Eye (tissue), 1 donor: ENCODE measurements at places on chromosomes 5 and 9.
A peak's percentile ranks its signal among the peaks of the same experiment; 100 is the strongest.

DNA sequence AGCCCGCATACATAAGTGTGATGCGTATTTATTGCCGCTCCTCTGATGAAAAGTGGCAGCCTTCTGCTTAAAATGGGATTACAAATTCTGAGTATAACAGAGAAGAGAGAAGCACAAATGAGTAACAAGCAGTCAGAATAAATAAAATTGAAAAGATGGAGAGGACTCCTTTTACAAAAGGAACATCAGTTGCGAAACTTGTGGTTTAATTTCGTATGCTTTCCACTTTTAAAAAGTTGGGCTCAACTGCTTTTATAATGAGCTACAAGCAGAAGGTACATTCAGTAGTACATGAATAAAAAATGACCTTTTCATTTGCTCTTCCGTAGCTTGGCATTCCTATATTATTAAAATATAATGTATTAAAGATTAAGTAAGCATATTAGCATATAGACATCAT lies 320.0 kb downstream of the FBXL17 start:
- DNase-seq, result no peak

DNA sequence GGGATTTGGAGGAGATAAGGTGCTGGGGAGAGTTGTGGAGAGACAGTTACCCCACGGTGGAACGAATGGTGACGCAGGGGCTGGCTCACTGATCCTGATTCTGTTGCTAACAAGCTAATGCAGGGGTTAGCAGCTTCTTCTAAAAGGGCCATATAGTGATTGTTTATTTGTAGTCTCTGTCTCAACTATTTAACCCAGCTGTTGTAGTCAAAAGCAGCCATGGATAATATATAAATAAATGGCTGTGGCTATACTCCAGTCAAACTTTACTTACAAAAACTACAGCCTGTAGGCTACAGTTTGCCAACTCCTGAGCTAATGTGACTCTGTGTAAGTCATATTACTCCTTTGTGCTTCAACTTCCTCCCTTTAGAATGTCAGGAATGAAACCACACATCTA lies 21.8 kb downstream of the STOM start:
- no peak for DNase-seq

DNA sequence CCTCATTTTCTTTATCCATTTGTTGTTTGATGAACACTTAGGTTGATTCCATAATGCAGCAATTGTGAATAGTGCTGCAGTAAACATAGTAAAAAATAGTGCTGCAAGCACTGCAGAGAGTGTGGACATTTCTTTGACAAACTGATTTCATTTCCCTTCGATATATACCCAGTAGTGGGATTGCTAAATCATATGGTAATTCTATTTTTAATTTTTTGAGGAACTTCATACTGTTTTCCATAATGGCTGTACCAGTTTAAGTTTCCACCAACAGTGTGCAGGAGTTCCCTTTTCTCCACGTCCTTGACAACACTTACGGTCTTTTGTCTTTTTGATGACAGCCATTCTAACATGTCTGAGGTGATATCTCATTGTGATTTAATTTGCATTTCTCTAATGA lies 138.2 kb upstream of the PLPPR1 start:
- DNase-seq, result no peak

GRCh38 chr9:127358023-127358535 lies 38.9 kb upstream of the SLC2A8 start:
- no peak for DNase-seq

- no peak for DNase-seq
Measured at GRCh38 chr9:111925784-111926183, 29.2 kb downstream of the UGCG start.

- DNase-seq, result no peak
Measured at GRCh38 chr5:119330367-119331183, 25.2 kb upstream of the TNFAIP8 start.

- DNase-seq, result peak; percentile 43
Measured at GRCh38 chr5:2266641-2267240, 384.0 kb upstream of the IRX4 start.
